ENCODE measurements at places on chromosomes 3 and 15.

GRCh38 chr3:139552632-139553365, 13.3 kb upstream of the RBP1 start:
- DNase-seq: no peak

DNA sequence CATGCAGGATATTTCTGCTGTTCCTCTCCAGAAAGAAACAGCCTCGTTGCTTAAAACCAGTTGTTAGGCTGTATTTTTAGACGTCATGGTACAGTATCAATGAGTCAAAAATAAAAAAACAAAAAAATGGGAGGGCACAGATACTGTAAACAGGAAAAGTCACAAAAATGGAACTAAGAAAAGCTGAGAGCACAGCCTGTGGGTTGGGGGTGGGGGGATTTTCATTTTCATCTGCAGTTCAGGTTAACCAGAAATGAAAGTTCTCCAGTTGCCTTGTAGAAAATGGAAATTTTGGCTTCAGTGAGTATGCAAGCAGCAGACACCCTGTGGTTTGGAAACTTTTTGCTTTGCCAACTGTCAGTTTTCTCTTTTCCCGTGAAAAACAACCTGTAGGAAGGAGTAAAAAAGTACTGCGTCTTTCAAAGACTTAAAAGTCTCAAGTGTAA, 59.0 kb downstream of the FRMD4B start:
- no peak for DNase-seq

- DNase-seq: no peak
Observed at GRCh38 chr15:77021088-77021481, 26.2 kb downstream of the PSTPIP1 start.

- DNase-seq: no peak
Observed at GRCh38 chr15:70786996-70787395, 23.6 kb upstream of the UACA start.

GRCh38 chr3:63905731-63906620, 6.2 kb downstream of the SCAANT1 start:
- DNase-seq: no peak

GRCh38 chr3:143187111-143187510, 67.5 kb downstream of the CHST2 start:
- no peak for DNase-seq

GRCh38 chr3:72997421-72997961, 880 bp downstream of the PPP4R2 start:
- peak; percentile 69 for DNase-seq

GRCh38 chr15:84947947-84948830, 33.5 kb upstream of the PDE8A start:
- peak; percentile 93 for DNase-seq

GRCh38 chr3:15011174-15011573, 53.9 kb downstream of the MRPS25 start:
- DNase-seq: no peak

DNA sequence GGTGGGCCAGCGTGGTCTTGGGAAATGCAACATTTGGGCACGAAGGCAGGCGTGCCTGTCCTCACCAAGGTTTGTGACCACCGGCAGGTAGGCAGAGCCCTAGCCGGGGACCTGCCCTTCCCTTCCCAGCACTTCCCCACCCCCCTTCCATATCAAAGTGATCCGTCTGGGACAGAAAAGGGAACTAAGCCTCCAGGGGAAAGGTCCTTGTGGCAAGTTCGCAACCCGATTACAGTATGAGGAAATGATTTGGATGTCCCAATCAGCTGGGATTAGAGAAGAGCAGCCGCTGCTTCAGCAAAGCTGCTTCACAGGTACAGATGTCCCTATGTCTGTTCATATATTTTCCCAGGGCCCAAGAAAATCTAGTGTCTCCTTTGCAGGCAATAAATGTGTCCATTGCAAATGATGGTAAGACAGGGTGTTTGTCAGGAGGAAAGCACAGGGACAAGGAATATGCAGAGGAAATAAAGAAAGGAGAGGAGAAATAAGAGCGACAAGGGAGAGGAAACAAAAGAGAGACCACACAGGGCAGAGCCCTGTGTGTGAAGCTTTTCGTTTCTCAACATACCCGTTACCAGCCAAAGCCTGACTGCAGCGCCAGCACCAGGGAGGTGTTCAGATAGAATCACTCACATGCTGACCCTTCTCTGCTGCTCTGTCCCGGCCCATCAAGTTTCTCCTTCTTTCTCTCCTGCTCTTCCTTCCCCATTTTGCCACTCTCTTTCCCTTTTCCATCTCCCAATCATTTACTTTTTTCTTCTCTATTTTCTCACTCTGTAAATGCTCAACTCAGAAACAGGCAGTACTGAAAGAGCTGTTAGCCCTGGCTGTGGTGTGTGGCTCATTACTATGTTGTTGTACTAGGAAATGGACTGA, 17.4 kb upstream of the SECISBP2L start:
- no peak for DNase-seq

GRCh38 chr3:21330293-21330692, 420.7 kb downstream of the ZNF385D start:
- no peak for DNase-seq

- no peak for DNase-seq
Observed at GRCh38 chr3:170232266-170232665, 10.0 kb downstream of the PRKCI start.

DNA sequence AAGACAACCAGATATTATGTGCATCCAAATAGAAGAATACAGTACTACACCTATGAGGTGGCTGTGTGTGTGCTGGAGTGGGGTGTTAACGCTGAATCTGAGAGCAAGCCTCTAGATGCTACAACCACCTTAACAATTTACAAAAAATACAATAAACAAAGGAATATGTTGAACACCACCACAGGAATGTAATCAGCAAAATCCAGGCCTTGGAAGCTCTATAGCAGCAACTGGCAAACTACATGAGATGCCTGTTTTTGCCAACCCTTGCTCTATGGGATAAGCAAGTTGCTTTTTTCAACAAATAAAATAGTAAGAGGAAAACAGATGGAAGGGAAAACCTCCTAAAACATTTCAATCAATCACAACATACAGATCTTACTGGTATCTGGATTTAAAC, 23.9 kb downstream of the SLTM start:
- DNase-seq: peak; percentile 18

DNA sequence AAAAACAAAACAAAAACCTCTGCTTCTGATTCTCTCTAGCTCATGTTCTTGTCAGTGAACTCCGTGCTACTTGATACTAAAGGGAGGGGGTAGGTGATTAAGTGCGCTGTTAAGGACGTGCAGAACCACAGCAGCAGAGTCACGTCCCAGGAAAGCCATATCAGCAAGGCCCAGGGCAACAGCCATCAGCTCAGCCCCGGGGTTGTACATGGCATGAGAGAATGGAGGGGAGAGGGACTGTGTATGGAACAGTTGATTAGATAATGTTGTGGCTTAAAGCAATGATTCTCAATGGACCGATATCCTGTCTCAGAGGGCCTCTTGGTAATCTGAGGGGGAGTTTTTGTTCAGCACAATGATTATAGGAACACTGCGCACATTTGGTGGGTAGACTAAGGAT, 27.6 kb downstream of the C2CD4A start:
- DNase-seq: no peak

DNA sequence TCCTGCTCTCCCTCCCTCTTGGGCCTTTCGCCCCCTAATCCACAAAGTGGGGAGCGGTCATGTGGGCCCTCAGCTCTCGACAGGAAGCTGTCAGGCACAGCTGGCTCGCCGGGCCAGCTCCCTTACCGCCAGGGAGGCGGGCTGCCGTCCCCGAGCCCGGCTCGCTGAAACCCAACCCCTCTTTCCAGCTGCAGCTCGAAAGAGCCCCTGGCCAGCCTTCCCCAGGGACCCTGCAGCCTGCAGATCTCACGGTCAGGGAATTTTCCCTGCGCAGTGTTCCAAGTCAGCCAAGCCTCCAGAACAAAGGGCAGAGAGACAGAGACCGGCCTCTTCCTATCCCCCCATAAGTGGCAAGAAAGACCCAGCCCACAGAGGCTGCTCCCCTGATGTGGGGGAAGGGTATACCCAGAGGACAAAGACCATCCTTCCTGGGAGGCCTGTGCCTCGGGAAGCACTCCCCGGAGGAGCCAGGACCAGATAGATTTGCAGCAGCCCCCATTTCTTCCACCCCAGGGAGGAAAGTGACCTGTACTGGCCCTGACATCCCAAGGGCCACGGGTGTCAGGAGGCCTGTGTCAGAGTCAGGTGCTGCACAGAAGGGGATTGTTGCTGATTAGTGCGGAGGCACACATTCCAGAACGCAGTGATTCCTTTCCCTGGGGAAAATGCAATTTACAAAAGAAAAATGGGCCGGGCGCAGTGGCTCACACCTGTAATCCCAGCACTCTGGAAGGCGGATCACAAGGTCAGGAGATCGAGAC, 32.6 kb downstream of the MAGEF1 start:
- DNase-seq: no peak

DNA sequence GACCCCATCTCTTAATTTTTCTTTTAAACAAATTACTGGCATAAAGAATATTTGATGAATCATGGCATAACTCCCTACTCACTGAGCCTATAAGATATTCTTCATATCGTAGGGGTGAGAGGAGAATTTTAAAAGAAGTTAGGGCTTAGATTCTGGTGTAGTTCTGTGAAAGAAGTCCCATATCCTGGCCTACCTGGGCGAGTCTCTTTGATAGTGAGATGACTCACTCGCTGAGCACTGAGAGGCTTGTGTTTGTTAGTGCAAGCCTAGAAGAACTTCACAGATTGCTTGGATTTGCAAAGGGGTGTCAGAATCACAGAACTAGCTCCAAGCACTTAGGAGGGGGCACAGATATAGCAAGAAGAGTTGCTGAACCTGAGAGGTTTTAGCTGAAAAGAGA, 133.8 kb upstream of the TMC3 start:
- no peak for DNase-seq

GRCh38 chr15:51752888-51753287, 1.5 kb downstream of the TMOD2 start:
- DNase-seq: no peak

- DNase-seq: no peak
Observed at GRCh38 chr3:112104774-112105173, 18.6 kb downstream of the C3orf52 start.

- DNase-seq: no peak
Observed at GRCh38 chr3:59316688-59317275, 267.0 kb upstream of the CFAP20DC start.

GRCh38 chr3:33438881-33439545, 1.2 kb downstream of the UBP1 start:
- DNase-seq: peak; percentile 20

- DNase-seq: no peak
Observed at GRCh38 chr15:99268431-99268830, 17.1 kb downstream of the LRRC28 start.

GRCh38 chr3:135528413-135529015, 437.0 kb upstream of the PPP2R3A start:
- no peak for DNase-seq

DNA sequence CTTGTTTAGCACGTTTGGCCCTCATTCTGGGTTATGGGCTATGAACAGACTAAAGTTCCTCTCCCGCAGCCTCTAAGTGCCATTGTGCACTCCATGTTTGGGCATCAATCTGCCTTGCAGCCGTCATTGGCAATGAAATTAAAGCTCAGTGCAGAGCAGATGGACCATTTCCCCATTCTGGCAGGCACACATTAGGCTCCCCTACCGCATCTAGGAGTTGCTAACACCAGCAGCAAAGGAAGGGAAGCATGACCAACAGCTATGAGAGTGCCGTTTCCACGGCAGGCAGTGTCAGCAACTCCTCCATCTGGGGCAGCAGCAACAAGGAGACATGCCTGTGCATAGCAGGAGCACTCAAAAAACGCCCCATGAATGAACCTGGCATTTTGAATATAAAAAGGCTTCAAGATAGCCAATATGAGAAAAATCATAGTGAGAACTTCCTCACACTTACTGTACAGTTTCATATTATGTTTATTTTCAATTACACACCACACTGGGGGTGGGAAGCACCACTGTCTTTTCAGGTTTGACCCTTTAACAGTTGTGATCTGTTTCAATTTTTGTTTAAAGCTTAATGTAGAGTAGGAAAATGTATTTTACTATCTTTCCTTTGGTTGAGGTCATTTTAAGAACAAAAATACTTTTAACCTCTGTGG, 218.7 kb downstream of the KCNMB2 start:
- no peak for DNase-seq

GRCh38 chr3:170128977-170129431, 52.5 kb downstream of the PHC3 start:
- peak; percentile 34 for DNase-seq

DNA sequence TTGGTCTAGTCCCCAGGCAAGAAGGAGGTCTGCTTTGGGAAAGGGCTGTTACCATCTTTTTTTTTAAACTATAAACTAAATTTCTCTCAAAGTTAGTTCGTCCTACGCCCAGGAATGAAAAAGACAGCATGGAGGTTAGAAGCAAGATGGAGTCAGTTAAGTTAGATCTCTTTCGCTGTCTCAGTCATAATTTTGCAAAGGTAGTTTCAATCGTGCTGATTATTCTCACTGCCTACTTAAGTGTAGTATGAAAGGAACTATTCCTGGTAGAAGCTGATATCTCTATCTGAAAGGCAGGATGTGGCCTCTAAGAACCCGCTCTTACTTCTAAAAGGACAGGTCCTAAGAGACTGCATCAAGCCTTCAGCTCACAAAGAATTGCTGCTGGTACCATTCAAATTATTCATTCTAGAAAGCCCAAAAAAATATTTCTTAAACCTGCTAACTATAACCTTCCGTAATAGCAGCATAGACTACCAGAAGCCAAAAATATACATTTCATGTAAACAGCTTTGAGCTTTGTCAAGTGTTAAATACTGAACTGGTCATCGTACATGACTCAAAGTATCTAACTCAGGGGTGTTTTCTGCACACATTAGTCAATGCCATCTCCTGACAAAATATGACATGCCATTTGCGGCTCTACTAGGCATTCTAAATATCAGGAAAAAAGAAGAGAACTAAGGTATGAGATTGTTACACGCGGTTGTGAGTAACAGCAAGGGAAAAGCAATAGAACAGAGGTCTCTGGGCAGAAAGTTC, 96.0 kb upstream of the CCDC80 start:
- no peak for DNase-seq

GRCh38 chr3:195809291-195809785, 2.4 kb downstream of the MUC4 start:
- no peak for DNase-seq

DNA sequence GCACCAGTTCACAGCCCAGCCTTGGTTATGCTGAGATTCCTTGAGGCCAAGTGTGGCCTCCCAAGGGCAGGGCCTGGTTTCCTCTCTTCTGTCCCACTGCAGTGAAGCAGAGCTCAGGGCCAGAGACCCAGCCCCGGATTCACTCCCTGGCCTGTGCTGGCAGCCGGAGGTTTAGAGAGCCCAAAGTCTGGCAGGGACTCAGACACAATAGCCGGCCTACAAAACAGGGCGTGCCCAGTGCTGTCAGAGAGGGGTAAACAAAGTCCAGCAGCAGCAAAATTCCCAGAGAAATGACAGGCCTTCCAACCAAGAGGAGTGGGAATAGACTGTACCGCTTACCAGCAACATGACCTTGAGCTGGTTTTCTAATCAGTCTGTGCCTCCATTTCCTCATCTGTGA, 14.0 kb downstream of the VIPR1 start:
- DNase-seq: no peak

DNA sequence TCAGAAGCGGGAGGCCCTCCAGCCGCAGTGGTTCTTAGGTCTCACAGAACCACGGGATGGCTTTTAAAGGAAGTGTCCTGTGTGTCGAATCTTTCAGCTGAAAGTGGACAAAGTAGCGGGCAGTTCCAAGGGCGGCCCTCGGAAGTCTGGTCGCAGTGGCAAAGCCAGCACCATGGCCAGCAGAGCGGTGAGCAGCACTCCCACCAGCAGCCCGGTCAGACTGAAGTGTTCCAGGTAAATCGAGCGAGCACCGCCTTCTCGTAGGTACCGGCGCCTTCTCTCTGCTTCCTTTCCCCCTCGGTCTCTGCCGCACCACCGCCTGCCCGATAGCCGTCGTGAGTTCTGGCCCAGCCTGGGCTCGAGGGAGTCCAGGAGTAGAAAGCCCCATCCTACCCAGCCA, 103.6 kb upstream of the ABHD17C start:
- no peak for DNase-seq

GRCh38 chr15:70429056-70429722, 331.5 kb upstream of the TLE3 start:
- DNase-seq: no peak

Measured in AG10803 (cell line).